Right ventricle myocardium superior (tissue), 1 donor: ENCODE measurements at places on chromosomes 7 and 10. TPM values are rescaled to one million over a fixed set of nuclear protein-coding genes. Genes with fewer than 3 reads are reported as not detected.

Gene EXOSC1
- total RNA-seq = 14.5 TPM

DNA sequence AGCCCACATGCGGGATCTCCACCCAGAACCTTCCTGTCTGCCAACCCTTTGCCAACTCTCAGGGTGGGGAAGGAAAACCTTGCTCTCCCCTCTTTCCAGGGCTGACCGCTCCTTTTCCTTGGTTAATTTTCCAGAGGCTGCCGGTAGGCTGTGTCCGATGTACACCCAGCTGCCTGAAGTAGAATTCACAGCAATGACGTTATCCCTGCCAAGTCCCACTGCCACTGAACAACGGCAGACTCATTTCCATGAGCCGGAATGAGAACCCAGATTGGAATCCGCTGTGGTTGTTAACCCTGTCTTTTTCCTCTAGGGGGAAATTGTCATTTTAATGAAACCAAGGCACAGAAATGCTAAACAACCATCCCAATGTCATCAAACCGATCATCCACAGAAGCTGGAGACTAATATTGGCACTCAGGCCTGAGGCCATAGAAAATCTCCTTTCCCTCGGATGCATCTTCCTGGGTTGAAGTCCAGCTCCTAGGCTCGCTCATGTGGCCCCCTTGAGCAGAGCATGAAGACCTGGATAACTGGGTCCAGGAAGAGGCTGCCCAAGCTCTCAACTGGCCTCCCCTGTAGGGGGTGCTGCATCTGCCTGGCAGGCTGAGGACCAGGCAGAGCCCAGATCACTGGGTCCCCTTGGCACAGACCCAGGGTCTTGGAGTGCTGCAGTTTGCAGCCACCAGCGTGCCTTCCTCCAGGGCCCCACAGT lies 30.4 kb downstream of the KLRG2 start:
- no peak for DNase-seq

- no peak for DNase-seq
Observed at GRCh38 chr7:127438836-127439235, 46.3 kb upstream of the ZNF800 start.

GRCh38 chr10:131425752-131426533 lies 114.4 kb upstream of the TCERG1L start:
- no peak for DNase-seq

DNA sequence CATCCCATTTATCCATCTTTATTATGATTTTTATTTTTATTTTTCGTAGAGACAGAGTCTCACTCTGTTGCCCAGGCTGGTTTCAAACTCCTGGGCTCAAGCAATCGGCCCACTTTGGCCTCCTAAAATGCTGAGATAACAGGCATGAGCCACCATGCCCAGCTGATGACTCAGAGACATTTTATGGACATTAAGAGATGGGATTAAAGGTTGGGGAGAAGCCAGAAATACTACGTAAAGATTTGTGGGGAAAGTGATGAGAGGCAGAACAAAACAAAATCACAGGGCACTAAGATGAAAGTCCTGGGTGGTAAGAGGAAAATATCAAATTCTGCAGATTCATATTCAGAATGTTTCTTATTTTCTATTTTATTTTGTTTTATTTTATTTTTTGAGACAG lies 7.6 kb downstream of the WNT8B start:
- DNase-seq = no peak

DNA sequence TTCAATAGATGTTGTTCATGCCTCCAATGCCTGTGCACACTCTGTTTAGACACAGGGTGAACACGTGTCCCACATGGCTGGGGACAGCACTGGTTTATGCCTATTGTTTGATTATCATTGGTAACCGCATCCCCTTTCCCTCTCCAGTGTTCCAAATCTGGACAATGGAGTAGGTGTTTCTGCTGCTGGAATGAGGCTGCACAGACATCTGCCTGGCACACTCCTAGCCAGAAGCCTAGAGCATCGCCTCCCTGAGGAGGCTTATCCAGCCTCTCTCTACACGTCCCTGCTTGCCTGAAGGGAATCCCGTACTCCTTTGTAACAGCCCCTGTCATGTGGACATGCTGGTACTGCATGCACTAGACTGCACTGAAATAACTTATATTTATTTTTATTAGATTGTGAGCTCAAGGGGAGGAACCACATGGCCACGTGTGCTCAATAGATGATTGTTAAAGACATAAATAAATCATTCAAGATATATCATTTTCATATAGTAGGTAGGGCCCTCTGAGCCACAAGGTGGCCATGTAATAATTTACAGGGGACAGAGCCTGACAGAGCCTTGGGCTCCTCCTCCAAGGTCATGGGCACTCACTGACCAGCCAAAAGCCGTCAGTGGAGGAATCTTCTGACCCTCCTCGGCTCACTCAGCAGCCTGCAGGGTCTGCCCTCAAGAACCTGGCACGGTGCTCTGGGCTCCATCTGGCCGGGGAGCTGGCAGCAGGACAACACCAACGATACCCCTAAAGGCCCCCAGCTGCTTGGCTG lies 310.9 kb upstream of the ZNF32 start:
- DNase-seq = no peak
